Fibroblast of skin of back (primary cell): ENCODE measurements at places on chromosomes 7 and 10.

- no peak for DNase-seq
Observed at GRCh38 chr10:132107949-132108877, 42.5 kb downstream of the JAKMIP3 start.

DNA sequence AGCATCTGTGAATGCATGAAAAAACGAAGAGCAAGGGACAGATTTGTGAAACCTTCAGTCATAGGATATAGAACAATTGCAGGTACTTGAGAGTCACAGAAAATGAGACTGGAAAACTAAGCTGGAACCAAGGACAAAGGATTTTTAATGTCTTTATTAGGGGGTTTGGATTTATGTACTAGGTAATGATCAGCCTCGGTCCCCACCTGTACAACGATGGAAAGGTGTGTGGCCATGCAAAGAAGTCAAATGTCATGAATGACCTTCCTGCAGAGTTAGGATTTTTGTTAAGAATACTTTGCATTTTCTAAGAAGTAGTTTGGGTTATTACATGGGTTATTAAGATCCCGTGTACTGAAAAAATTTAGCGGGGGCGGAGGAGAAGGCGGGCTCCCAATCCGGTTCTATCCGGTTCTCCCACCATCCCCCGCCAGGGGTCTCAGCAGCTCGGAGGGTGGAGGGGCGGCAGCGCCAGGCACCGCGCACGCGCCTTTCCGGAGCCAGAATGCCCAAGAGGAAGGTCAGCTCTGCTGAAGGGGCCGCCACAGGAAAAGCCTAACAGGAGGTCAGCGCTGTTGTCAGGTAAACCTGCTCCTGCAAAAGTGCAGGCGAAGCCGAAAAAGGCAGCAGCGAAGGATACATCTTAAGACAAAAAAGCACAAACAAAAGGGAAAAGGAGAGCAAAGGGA lies 327.5 kb upstream of the PLXDC2 start:
- peak; percentile 37 for DNase-seq

DNA sequence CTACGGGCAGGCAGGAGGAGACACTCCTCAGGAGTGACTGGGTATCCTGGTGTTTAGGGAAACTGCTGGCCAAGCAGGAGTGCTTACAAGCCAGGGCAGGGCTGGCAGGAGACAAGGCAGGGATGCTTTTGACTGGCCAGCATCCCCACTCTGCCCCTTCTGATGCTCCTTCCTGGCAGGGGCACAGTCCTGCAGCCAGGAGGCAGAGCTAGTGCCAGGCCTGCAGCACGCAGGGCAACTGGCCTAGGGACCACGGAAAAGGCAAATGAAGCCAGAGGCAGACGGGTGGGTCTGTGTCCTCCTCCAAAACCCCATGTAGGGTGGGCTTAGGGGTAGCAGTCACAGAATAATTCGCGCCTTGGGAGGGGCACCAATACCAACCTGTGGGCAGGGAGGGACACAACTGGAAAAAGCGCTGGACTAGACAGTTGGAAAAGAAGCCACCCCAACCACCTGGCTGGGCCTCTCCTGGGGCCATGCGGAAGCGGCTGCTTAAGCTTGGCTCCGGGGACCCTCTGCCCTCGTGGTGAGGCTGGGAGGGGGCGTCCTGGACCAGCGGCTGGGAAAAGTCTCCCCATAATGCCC lies 4.8 kb downstream of the IMPDH1 start:
- peak; percentile 27 for DNase-seq

DNA sequence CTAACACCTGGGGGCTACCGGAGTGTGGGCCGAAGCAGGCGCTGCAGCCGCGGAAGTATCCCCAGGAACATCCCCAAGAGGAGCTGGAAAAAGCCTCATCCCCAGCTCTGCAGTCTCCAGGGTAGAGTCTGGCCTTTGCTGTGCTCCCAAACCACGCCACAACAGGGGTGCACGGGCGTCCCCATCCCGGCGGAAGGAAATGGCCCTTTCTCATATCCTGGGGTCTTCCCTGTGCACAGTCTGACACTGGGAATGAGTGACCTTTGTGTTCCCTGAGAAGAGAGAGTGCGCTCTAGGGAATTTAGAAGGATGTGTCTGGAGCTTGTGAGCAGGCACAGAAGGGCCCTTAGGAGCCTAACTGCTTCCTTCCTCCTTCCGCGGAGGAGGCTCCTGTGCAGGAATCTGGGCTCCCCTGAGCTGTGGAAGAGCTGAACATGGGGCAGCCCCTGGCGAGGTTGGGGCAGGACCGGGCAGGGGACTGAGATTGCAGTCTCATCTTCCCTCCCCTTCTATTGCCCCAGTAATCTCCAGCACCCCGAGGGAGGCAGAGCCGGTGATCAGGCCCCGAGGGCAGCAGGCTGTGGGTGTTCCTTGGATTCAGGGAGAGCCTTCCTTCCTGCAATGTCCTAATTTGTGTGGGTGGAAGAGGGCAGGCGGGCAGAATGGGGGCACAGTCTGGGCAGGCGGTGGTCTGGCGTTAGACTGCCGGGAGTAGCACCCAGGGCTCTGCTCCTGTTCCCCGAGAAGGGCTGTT lies 1.3 kb downstream of the REPIN1 start:
- DNase-seq = no peak

DNA sequence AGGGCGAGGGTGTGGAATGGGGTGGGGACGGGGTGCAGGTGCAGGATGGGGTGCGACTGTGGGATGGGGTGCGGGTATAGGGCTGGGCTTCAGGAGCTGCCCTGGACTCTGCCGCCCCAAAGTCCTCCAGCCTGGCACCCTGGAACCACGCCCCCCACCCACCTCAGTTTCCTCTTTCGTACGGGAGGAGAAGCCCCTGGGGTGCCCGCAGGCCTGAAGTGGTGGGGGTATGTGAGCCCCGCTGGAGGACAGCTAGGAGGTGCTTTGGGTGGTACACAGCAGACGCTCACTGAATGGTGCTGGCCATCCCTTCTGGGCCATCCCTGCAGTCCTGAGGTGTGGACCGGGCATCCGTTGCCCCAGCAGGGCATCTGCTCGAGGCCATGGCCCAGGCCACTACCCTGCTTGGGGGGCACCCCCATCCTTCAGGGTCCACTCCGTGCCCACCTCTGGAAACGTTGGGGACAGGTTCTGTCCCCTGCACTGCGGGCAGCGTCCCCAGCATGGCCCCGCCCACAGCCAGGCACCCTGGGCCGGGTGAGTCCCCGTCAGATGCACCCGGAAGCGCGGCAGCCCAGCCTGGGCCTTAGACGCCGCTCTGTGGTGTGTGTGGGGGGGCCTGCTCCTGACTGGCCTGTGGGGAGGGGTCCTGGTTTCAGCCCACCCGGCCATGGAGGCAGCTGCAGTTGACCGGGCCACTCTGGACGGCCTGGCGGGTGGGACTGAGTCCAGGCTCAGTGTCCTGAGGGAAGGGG lies 41.6 kb downstream of the UNCX start:
- no peak for DNase-seq

DNA sequence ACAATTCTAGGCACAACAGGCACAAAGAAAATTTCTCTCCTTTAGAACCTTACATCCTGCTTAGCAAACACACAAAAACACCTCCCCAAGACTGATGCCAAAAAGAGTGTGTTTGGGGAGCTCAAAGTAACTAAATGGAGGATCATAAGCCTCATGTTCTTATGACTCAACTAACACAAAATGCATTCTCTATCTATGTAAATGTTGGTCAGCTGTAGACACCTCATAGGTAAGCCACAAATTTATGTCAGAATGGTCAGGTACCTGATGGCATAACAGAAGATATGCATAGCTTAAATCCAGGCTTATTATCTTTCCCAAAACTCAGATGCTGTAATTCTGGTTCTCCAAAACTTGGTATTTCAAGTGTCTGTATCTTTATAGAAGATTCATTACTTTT lies 315.1 kb downstream of the C7orf25 start:
- no peak for DNase-seq

- no peak for DNase-seq
Observed at GRCh38 chr7:36151921-36152755, 916 bp upstream of the EEPD1 start.

- peak; percentile 84 for DNase-seq
Observed at GRCh38 chr10:103888113-103888841, 29.7 kb downstream of the STN1 start.

DNA sequence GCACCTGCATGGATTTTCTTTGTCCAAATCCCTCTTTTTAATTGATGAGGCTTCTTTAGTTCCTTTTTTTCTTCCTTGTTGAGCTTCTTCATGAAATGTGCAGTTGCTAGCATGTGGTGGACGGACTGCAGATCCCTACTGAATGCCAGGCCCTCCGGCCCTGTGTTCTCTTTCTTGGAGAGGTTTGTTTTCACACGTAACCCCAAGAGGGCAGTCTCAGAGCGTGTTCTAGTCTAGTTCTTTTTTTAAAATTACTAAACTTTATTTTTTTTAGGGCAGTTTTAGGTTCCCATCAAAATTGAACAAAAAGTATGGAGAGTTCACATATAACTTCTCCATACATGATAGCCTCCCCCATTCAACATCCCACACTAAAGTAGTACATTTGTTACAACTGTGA lies 190.0 kb downstream of the CFTR start:
- DNase-seq = no peak

DNA sequence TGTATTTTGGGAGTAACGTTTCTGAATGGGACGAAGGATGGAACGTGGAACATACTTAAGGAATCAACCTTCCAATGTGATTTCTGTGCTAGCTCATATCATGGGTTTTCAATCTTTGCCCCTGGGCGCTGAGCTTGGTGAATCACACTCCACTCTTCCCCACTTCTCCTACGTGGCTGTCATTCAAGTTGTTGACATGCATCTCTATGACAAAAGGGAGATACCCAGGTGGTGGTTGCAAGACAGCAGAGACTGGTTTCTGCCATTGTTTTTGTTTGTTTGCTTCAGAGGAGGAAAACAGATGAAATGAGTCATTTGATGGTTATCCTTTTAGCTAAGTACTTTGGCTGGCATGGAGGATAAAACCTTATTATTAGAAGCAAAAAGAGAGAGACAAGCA lies 573.9 kb downstream of the GATA3 start:
- no peak for DNase-seq

- DNase-seq = no peak
Observed at GRCh38 chr7:135550196-135550595, 7.5 kb upstream of the NUP205 start.
